NCI-H1092 (cell line): ENCODE measurements at places on chromosomes 7 and 10.

DNA sequence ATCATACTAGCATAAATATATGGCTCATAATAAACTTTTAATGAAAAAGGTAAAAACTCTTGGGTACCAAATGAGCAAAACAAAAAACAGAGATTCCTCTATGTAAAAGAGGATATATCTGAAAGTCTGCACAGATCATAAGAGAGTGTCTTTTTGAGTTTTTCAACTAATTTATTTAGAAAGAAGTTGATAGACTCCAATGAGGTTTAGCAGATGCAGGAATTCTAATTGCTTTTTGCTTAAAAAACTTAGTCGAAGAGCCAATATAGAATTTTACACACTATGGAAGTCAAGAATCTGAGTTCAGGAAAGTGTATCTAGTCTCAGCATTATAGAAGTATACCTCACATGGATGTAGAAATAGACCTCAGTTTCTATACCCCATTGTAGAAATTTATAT is 3.4 kb upstream of the MLLT10 start:
- DNase-seq, result no peak

- no peak for DNase-seq
These were observed 171.9 kb downstream of the USP6NL start for GRCh38 chr10:11439523-11440053.

DNA sequence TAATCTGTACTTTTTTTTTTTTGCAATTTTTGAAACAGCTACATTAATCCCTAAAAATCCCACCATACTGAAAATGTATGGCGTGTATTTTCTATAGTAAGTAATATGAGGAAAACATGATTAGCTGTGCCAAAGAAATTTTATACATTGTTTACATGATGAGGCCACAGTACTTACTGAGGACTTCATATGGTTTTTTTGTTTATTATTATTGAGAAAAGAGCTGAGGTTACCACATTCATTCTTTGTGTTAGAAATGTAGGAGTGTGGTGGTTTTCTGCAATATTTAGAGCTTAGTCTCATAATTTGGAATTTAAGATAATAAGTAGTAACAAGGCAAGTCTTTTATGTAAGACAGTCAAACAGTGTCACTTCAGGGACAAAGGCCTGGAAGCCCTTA is 45.1 kb downstream of the SLC25A40 start:
- no peak for DNase-seq

DNA sequence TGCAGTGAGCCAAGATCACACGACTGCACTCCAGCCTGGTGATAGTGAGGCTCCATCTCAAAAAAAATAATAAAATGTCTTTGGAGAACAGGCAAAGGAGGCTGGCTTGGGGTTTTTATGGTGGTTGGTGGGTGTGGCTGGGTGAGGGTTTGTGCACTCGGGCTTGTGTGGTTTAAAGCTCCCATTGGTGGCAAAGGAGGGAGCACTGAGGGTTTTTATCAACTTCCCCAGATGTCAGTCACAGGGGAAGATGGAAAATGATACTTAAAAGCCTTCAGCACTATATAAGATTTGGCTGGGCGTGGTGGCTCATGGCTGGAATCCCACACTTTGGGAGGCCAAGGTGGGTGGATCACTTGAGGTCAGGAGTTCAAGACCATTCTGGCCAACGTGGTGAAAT is 16.3 kb upstream of the RNF216 start:
- no peak for DNase-seq

DNA sequence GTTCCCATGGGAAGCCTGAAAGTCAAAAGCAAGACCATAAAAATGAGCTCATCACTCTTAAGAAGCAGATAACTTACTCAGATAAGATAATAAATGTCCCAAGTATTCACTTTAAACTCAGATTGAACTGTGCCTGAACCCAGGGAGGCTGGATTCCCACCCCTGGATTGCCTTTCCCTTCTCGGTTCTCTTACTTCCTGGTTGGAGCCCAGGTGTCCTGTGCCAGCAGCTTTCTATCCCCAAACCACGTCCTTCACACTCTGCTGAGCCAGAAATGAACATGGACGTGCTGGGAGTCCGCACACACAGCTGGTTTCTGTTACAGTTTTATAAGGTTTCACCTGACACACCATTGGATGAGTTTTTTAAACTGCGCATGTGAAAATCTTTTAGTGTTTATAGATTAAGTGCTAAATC is 636.2 kb upstream of the IGFBP3 start:
- DNase-seq, result no peak

- no peak for DNase-seq
These were observed 67.5 kb downstream of the PFKFB3 start for GRCh38 chr10:6269953-6270867.

GRCh38 chr7:37047260-37047659 is 323.0 kb upstream of the AOAH start:
- DNase-seq, result no peak

DNA sequence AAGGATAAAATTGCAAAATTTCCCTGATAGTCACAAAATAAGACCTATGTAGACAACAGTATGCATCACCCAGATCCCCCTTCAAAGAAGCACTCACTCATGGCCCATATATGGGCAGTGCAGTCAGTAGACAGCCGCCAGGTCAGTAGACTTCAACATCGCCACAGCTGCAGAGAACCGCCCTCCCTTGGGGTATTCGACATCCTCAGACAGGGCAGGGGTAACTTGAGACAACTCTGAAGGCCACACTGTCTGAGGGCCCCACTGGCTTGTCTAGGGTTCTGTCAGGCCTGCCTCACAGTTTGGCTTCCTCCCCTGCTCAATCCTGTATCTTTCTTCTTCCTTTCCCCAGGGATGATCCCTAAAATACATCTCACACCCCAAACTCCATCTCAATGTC is 172.3 kb downstream of the IMMP2L start:
- no peak for DNase-seq

GRCh38 chr10:10685566-10685965 is 332.1 kb upstream of the CELF2 start:
- DNase-seq, result no peak

- DNase-seq, result no peak
These were observed 17.8 kb downstream of the VWC2 start for GRCh38 chr7:49791088-49791741.

DNA sequence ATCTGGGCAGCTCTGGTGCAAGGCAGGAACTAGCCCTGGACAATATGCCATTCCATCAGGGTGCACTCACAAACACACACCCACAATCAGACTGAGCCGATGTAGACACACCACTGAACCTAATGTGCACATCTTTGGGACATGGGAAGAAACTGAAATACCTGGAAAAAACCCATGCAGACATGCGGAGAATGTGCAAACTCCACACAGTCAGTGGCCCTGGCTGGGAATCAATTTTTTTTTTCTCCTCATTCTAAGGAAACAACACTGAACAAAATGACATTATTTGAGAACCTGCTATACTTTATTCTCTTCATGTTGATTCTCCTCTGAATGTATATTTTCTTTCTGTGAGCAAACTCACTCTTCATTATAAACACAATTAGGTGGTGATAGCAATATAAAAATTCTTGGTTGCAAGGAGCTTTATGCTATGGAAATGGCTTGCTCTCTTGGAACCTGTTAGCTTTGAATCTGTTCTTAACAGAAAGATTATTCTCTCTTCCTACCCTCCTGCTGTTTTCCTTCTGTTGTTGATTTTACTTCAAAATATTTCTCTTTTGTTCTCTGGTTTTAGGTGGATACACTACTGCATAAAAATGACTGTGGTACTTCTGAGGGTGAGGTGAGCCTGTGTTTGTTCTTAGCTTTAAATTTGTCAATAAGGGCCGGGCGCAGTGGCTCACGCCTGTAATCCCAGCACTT is 33.0 kb upstream of the MICU1 start:
- no peak for DNase-seq

- DNase-seq, result no peak
These were observed 928.0 kb upstream of the POT1 start for GRCh38 chr7:125857606-125858005.

DNA sequence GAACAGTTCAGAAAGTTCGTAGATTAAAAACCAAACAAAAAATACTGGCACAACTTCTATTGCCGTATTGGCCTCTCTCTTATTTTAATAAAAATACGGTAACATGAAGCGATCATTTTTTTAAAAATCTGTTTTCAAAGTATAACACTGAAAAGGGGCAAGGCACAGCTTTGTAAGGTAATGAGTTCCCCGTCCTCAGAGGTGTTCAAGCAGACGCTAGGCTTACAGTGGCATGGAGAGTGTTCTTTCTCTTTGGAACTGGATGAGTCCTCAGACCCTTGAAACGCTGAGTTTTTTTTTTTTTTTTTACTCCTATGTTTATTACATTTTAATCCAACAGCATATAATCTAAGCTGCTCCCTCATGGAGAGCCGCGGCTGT is 7.8 kb downstream of the EN2 start:
- DNase-seq, result no peak
